ENCODE measurements at places on chromosomes 16 and 17.

- DNase-seq, result no peak
These were observed 74.1 kb downstream of the SPECC1 start for GRCh38 chr17:20083156-20083859.

- no peak for DNase-seq
These were observed at the start of gene ABCA6 for GRCh38 chr17:69141431-69142174. Gene ABCA6 (minus strand): TSS chr17:69141895. CDS start chr17:69140703, 1,192 bp downstream.

DNA sequence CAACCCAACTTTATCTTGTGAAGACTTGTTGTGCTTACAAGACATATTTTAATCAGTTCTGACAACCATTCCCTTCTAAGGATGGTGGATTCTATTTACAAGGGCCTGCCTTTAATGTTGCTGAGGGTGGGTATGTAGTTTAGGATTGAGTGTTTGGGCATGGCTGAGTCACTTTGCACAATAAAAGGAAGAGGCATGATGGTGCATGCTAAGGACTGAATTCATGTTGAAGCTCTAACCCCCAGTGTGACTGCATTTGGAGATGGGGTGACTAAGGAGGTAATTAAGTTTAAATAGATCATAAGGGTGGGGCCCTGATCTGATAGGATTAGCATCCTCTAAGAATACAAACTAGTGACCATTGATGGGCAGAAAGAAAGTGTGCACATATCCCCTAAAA, 196.1 kb upstream of the HS3ST3A1 start:
- DNase-seq, result no peak

- peak; percentile 25 for DNase-seq
These were observed 684 bp upstream of the NUDT16L1 start for GRCh38 chr16:4692460-4693295.

DNA sequence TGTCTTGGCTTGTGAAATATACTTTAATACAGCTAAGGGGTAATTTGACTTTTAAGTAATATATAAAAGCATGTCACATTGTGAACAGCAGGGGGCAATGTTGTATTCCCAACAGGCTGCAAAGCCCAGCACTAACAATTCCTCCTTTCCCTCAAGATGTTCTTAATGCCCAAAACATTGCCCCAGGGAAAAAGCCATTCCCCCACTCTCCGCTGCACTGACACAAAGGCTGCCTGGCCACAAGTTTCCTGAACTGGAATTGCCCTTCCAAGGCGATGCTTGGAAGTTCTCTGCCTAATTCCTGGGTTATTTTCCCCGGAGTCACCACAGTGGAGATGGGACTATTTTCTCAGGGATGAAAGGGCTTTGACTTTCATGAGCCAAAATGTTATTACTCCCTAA, 27.2 kb downstream of the CLEC16A start:
- peak; percentile 82 for DNase-seq

DNA sequence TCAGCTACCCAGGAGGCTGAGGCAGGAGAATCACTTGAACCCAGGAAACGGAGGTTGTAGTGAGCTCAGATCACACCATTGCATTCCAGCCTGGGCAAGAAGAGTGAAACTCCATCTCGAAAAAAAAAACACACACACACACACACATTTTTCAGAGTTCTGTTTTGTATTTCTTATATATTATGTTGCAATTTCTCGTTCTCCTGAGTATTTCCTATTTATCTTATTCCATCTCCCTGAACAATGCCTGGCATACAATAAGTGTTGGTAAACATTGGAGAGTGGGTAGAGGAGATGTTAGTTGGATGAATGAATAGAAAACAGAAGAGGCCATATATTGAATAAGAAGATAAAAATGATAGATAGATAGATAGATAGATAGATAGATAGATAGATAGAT, 167.8 kb upstream of the CDH5 start:
- no peak for DNase-seq

GRCh38 chr17:27596096-27596495, 34.9 kb upstream of the LGALS9 start:
- DNase-seq, result no peak

GRCh38 chr17:38428643-38429371, 543 bp downstream of the ARHGAP23 start:
- no peak for DNase-seq

DNA sequence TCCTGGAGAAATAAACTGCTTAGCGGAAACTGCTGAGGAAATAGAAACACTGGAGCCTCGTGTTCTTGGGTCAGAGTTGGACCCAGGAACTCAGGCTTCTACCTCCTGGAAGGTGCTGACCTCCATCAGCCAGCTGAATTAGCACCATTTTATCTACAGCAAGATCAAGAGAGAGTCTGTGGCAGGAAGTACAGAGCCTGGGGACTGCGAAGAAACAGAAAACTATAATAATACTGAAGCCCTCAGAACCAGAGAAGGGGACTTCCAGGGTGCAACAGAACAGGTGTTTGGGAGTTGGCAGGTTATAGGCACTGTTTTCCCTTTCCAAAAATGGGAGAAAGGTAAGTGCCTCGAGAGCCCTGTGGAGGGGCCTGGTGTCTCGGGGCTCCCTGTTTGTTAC, 379.7 kb downstream of the CA10 start:
- DNase-seq, result no peak

- DNase-seq, result no peak
These were observed 14.4 kb upstream of the TIMP2 start for GRCh38 chr17:78939615-78940014.

GRCh38 chr17:27846042-27846655, 45.8 kb upstream of the NOS2 start:
- no peak for DNase-seq

DNA sequence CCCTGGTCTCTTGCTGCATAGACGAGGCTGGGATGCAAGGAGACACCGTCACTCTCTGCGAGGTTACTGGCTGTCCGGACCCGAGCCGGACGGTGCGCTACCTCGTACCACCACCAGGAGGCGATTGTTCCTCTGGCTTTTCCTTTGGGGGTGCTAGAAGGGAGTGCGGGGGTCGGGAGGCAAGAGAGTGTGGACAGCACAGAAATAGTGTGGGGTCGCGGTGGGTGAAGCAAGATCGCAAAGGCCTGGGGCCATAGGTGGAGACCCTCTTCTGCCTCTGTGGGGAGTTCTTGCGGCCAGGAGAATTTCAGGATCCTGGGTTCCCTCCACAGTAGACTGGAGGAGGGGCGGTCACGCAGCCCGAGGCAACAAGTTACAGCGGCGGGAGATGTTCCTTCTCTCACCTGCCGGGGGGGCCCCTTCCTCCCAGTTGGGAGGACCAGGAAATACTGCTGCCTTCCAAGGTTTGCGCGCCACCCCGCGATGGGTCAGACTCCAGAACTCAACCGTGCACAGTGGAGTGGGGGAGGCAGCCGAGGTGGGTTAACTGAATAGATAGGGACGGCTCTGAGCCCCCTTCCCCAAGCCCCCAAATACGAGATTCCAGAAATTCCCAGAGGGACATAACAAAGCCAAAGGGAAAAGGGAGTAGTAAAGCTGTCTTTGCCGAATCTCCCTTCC, 6.9 kb downstream of the PHOSPHO1 start:
- DNase-seq, result peak; percentile 26

- no peak for DNase-seq
These were observed 35.2 kb downstream of the PLXDC1 start for GRCh38 chr17:39116224-39116623.

DNA sequence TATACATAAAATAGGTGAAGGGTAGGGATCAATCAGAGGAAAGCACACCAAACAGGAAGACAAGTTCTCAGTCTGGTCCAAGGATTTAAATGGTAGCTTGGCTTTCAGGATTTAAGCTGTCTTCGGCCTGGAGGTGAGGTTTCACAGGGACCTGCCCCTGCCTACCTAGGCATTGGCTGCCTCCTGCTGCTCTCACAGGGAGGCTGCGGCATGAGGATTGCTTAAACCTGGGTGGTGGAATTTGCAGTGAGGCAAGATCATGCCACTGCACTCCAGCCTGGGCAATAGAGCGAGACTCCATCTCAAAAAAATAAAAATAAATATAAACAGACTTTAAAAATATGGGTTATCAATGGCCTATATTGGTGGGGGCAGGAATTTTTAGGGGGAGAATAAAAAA, 114.5 kb downstream of the GAS7 start:
- DNase-seq, result no peak

DNA sequence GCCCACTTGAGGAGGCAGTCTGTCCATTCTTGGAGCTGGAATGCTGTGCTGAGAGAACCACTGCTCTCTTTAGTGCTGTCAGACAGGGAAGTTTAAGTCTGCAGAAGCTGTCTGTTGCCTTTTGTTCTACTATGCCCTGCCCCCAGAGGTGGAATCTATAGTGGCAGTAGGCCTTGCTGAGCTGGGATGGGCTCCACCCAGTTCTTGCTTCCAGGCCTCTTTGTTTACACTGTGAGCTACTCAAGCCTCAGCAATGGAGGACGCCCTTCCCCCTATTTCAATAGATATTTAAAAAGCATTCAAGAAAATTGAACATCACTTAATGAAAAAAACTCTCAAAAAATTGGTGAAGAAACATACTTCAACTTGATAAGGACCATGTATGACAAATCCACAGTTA, 313.5 kb downstream of the PHKB start:
- no peak for DNase-seq

- DNase-seq, result no peak
These were observed 20.0 kb upstream of the KIF19 start for GRCh38 chr17:74305865-74306654.

- DNase-seq, result no peak
These were observed 321.3 kb downstream of the SEC14L1 start for GRCh38 chr17:77462090-77462489.

GRCh38 chr17:47717261-47717697, 15.8 kb upstream of the TBX21 start:
- no peak for DNase-seq

GRCh38 chr17:17930674-17931073, 41.5 kb downstream of the TOM1L2 start:
- DNase-seq, result no peak

- peak; percentile 12 for DNase-seq
These were observed 26.3 kb downstream of the LAT start for GRCh38 chr16:29011112-29011511.

DNA sequence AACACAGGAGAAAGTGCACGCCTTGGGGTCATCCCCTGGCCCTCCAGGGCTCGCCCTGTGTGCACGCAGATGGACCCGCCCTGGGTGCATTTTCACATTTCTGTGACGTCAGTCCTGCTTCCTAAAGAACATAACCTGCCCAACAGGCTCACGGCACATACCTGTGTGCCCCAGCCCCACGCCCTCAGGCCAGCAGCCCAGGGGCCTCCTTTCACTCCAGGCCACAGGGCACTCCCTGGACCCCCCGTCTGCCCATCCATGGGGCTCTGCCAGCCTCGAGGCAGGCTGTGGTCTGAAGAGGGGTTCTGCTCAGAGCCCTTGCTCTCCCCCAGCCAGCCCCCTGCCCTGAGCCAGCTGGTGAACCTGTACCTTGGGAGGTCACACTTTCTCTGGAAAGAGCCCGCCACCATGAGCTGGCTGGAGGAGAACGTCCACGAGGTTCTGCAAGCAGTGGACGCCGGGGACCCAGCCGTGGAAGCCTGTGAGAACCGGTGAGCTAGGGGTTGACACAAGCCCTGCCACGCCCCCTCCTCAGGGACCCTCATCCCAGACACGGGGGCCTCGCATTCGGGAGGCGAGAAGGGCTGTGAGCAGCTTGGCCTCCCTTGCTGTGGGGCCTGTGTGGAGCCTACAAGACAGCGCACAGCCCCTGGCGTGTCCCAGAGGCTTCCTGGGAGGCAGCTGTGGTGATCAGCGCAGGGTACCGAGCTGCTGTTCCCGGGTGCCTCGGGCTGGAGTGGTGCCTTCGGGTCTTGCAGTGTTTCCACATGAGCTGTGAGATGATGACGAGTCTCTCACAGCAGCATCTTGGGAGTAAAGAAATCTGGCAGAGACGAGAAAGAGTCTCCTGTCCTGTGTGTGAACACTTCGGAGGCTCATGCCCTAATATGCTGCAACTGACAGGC, 13.8 kb upstream of the MC1R start:
- DNase-seq, result no peak

- no peak for DNase-seq
These were observed 5.4 kb upstream of the HAP1 start for GRCh38 chr17:41739661-41740352.

DNA sequence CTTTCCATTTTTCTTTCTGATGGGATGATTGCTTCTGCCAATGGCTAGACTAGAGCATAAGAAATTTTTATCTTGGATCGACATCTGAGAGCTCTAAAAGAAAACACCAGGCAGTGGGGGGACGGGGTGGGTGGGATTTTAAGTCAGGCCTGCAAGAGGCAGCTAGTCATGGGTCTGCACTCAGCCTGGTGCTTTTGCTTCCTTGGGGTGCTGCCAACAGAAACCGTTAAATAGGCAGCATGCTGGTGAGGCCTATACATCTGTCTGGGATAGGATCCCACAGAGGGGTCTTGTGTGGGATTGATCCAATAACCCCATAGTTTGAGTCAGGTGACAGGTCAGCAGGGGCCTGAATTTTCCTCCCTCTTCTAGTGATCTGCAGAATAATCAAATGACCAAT, 26.9 kb downstream of the ZNRF1 start:
- DNase-seq, result no peak

- DNase-seq, result no peak
These were observed 9.1 kb upstream of the UBB start for GRCh38 chr17:16371742-16372141.

- DNase-seq, result no peak
These were observed 8.2 kb downstream of the WDR45B start for GRCh38 chr17:82640036-82640435.

DNA sequence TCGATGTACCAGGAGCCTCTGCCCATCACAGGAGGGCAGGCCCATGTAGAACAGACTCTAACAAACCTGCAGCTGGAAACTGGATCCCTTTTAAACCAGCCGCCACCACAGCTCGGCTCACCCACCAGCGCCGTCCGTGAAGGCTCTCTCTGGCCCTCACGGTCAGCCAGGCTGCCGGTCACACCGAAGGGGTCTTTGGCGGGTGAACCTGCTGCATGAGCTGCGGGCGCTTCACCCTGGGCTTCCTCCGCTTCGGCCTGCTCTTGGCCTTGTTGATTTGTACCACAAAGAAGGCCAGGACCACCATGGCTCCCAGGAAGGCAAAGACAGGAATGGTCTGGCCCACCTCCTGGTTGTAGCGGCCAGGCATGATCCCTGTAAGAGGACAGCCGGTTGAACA, 11.7 kb upstream of the SLC38A8 start:
- DNase-seq, result no peak
